Thoracic aorta (tissue), 2 donors: ENCODE measurements at places on chromosomes 2 and 18. TPM values are rescaled to one million over a fixed set of nuclear protein-coding genes. Genes with fewer than 3 reads are reported as not detected.

Gene DTNA
- 78.4 TPM for total RNA-seq

Gene LAMA3
- total RNA-seq: 30.1 TPM

Gene EVX2
- total RNA-seq: not detected

Gene SERPINE2
- total RNA-seq: 29.0 TPM

Gene RAB17
- 6.5 TPM for total RNA-seq

DNA sequence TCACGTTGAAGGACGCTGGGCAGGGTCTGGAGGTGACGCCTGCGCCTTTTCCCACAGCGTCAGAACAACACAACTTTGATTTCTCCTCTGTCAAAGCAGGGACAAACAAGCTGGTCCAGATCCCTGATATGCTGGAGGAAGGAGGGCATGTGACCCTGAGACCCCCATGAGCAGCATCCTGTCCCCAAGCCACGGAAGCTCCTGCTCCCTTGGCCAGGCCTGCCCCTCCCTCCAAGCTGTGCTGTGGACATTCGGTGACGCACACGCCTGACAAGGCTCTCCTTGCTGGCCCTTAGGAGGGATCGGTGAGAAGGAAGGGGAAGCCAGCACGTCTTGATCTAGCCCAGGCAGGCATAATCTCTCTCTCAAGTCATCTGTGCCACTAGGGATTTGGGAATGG, 11.3 kb downstream of the MLPH start:
- DNase-seq: no peak

DNA sequence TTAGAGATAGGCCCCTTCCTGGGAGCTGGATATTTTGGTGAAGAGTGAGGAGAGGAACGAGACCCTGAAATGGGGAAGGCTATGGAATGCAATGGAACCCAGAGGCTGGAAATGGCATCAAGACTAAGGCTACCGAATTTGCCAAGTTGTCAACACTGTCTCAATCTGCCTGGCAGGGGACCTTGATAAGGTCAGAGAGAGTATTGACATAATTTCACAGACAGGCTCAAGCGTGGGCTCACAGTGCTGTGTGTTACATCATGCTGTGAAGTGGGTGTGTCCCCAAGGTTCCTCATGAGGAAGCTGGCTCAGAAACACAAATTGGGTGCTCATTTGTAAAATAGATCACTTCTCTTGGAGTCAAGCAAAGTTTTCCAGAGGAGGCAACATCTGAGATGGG, 51.8 kb upstream of the CYRIA start:
- no peak for DNase-seq

DNA sequence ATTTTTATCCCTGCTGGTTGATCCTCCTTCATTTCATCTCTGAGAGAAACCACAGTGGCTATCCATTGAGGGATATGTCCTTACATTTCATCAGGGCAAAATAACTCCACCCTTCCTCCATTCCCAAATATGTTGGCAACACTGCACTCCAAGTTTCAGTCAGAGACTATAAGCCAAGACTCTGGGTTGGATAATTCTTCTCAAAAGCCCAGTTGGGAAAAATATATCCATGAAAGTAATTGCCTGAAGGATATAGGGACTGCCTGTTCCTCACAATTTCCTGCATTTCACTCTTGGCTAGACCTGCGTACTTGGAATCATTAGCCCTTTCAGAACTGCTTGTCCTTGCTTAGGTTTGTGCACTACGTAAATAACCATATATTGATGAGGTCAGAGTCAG, 27.9 kb upstream of the EPB41L3 start:
- no peak for DNase-seq

DNA sequence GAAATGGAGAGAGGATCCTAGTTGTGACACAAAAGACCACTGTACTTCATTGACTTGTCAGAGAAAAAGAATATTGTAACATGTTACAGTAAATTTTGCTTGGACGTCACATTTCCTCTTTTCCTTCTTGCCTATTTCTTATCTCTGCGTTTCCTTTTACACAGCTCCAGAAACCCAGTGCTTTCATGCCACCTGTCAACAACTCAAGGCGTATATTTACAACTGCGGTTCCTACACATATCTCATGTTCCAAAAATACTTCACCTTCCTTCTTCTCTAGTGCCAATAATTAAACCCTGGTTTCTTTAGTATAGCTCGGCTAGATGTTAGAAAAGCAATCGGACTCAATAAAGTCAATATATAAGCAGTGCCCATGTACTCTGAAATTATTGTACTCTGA, 911.5 kb upstream of the FSHR start:
- no peak for DNase-seq

GRCh38 chr2:224040753-224041152, 1.7 kb upstream of the SERPINE2 start:
- no peak for DNase-seq

GRCh38 chr18:54423831-54424230, 66.1 kb downstream of the C18orf54 start:
- DNase-seq: no peak

- DNase-seq: no peak
Measured at GRCh38 chr2:10169581-10169980, 47.0 kb downstream of the RRM2 start.

- no peak for DNase-seq
Measured at GRCh38 chr2:102487761-102488462, 14.9 kb downstream of the SLC9A4 start.

DNA sequence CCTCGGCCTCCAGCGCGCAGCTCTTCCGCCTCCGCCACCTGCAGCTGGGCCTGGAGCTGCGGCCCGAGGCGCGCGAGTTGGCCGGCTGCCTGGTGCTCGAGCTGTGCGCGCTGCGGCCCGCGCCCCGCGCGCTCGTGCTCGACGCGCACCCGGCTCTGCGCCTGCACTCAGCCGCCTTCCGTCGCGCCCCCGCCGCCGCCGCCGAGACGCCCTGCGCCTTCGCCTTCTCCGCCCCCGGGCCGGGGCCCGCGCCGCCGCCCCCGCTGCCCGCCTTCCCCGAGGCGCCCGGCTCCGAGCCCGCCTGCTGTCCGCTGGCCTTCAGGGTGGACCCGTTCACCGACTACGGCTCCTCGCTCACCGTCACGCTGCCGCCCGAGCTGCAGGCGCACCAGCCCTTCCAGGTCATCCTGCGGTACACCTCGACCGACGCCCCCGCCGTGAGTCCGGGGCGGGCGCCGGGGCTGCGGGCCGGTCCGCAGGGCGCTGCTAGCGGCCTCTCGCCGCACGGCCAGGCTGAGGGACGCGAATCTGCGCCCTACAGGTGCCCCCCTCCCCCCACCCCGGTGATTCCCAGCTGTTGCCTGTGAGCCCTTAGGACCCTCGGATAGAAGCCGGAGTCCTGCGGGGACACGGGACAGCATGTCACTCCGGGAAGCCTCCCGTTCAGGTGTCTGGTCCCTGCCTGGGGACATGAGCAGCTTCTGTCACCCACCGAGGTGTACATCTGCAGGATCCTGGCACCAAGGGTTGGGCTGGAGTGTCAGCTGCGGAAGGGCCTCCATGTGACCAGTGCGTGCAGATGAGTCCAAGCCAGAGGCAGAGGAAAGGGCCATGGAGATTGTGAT, 616 bp downstream of the RNPEPL1 start:
- no peak for DNase-seq

DNA sequence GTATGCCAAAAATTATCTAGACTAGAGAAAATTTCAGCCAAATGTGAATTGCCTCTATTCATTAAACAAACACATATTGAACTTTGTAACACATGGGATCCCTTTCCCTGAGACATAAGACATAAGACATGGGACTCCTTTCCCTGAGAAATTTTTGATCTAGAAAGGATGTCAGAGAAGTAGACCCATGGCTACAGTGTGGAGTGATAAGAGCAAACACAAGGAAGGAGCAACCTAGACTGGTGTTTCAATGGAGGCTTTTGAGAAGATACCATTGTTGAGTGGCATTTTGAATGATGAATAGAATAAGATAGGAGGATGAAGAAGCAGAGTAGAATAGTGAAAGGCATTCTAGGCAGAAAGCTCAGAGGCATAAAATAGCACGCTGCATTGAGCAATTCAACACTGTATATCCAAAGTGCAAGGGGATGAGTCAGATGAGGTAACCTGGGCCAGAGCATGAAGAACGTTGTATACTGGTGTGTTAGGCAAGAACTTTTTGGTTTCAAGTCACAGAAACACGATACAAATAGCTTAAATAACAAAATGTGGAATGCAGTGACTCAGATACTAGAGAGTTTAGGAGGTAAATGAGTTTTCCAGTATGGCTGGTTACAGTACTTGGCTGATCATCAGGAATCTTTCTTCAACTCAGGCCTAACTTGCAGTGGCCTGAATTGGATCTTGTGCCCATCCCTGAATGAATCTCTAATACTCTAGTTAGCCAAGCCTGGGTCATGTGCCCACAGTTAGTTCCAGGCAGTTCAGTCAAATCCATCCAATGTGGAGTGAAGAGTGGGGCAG, 129.8 kb upstream of the TANK start:
- peak; percentile 23 for DNase-seq

- no peak for DNase-seq
Measured at GRCh38 chr2:177044671-177045070, 167.9 kb upstream of the HNRNPA3 start.

DNA sequence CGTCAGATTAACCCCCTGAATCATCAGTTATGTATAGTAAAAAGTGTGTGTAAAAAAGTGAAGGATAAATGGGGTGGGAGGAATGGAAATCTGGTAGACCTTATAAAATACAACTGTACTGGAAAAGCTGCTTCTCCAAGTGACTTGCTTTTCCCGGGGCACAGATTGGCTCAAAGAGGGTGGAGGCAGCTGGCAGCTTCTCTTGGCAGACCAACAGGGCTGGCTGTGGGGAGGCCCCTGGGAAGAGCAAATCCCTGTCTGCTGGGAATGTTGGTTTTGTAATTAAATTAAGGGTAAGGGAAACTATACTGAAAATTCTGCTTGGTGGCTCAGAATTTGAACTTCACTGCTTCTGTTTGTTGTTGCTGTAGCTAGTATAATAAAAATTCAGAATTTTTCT, 154.2 kb upstream of the DLX2 start:
- no peak for DNase-seq

- DNase-seq: no peak
Measured at GRCh38 chr2:187567126-187567525, 12.9 kb upstream of the TFPI start.
